ENCODE measurements at places on chromosomes 4 and X. TPM values are rescaled to one million over a fixed set of nuclear protein-coding genes. Genes with fewer than 3 reads are reported as not detected.

- DNase-seq: no peak
Measured at GRCh38 chrX:337331-337831, 18.8 kb upstream of the GTPBP6 start.

DNA sequence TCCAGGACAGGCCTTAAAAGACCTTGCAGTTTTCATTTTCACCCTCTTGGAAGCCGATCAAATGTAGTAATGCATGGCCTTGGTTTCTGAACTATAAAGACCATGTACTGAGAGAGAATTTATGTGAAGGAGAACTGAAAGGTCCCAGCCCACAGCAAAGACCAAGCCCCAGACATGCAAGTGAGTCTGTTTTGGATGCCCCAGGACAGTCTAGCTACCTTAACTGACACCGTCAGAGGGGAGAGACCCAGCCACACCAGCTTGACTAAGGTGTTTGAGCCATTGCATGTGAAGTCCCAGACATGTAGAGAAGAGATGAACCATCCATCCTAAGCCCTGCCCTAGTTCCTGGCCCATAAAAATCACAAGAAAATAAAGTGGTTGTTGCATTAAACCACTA, 316.8 kb upstream of the GATB start:
- DNase-seq: no peak

DNA sequence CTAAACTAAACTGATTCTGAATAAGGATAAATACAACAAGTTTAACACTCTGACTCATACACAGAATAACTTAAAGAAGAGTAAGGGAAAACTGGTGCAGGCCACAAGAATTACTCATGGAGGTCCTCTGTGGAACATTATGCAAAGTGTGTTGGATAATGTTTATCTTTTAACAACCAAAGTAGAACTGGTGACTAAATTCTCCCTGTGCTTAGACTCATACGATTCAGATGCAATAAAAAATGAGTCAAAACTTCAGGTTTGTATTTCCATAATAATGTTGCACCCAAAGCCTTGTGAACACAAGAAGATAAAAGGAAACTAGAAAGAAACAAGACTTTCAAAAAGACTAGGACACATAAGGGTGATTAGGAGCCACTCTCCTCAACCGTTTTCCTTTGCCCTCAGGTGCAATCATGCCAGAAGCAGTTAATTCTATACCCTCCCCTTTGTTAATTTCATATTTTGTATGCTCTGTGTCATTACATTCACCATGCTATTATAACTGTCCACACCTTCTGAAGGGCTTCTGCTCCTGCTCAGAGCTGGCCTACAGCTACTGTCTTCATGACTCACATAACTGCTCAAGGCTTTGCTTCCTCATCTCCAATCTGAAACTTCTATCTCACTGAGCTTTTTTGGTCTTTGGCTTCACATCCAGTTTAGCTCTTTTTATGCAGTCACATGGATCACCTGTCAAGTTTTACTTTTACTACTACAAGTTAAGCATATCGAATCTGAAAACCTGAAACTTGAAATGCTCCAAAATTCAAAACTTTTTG, 60.2 kb downstream of the KCNIP4 start:
- DNase-seq: no peak

- no peak for DNase-seq
Measured at GRCh38 chr4:156238171-156238570, 284.5 kb upstream of the CTSO start.

The SEC24D gene
- total RNA-seq: 46.2 TPM

The CNGA1 gene
- total RNA-seq: 0.66 TPM

The RHOH gene
- 2.9 TPM for total RNA-seq

The RAB41 gene
- not detected for total RNA-seq

The GASK1B gene
- 4.4 TPM for total RNA-seq

Data from endodermal cell (in vitro differentiated cells).